ENCODE measurements at places on chromosomes 4 and X. TPM values are rescaled to one million over a fixed set of nuclear protein-coding genes. Genes with fewer than 3 reads are reported as not detected.

DNA sequence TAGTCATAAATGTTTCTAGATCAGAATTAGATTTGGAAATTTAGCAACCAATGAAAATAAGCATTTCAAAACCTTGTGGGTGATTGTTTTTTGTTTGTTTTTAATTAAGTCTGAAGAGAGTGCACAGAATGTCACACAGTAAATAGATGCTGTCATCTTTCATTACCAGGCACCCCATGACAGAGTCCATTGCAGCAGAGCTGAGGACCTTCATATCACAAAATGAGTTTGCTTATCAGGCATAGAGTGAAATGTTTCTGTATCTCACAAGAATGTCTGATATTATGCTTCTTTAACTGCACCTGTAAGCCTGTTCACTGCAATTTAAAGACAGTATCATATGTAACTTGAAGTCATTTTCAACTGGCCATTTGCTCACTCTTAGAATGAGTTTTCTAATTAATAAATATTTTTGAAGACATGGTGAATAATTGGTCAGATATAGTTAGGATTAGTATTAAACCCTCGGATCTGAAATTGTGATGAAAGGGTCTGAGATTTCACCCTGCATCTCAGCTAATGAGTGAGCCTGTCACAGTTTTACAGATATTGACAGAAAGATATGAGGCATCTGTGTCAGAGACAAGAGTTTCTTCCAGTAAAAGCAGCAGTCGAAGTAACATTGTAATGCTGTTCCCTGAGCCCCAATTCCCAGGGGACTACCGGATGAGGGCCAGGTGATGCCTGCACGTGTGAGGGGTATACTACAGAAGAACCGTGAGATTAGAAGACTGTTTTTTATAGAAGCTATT is 416.4 kb downstream of the CCSER1 start:
- no peak for DNase-seq

The SOWAHD gene
- under 0.01 TPM for total RNA-seq

- no peak for DNase-seq
Measured at GRCh38 chr4:67236788-67237187, 308.5 kb downstream of the CENPC start.

DNA sequence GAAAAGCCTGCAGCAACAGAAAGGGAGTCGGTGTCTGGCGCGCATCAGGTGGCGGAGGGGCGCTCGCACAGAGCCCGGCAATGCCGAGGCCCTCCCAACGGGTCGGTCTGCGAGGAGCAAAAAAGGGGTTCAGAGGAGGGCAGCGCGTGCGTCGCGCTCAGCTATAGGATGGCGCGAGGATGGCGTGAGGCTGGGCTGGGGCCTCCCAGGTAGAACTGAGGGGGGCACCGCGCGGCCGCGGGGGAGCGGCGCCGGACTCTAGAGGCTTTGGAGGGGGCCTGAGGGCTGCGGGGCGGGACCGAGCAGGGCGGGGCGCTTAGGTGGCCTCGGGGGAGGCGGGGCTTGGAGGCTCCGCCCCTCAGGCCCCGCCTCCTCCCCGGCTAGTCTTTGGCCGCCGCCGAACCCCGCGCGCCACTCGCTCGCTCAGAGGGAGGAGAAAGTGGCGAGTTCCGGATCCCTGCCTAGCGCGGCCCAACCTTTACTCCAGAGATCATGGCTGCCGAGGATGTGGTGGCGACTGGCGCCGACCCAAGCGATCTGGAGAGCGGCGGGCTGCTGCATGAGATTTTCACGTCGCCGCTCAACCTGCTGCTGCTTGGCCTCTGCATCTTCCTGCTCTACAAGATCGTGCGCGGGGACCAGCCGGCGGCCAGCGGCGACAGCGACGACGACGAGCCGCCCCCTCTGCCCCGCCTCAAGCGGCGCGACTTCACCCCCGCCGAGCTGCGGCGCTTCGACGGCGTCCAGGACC is at the start of gene PGRMC1:
TSS of gene PGRMC1 (plus strand) at position 414 of the 751 bp plus-strand sequence. CDS start at position 493, 79 bp downstream.
- peak; percentile 55 for DNase-seq

DNA sequence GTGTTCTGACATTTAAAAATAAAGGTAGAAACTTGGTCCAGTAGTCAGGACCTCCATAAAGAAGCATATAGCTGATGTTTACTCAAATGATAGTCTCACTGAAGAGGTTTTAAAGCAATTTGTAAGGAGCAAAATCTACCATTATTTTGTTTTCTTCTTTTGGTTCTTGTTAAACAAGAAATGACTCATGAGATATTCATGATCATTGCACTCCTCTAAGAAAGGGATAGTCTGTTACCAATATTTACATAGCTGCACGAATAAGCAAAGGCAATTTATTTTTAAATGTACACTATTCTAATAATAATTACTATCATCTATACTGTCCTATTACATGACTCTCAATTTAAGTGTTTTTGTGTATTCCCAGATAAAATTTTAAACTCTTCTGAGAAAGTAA is 397.9 kb downstream of the FAM47B start:
- DNase-seq = peak; percentile 72

GRCh38 chr4:35358001-35358584 is 886.2 kb downstream of the ARAP2 start:
- peak; percentile 1 for DNase-seq

- no peak for DNase-seq
Measured at GRCh38 chr4:128782076-128782715, 27.3 kb upstream of the JADE1 start.

GRCh38 chrX:426881-427280 is 40.2 kb upstream of the PPP2R3B start:
- no peak for DNase-seq

The CD99L2 gene
- 10.8 TPM for total RNA-seq

The EVC2 gene
- 9.5 TPM for total RNA-seq

Data from bronchial epithelial cell (primary cell).